Fibroblast of skin of left quadriceps (primary cell): ENCODE measurements at places on chromosomes 2 and 18.

GRCh38 chr2:16123856-16124780 is 183.8 kb downstream of the MYCN start:
- no peak for DNase-seq

GRCh38 chr18:8279346-8279745 is 329.9 kb upstream of the RAB12 start:
- no peak for DNase-seq

DNA sequence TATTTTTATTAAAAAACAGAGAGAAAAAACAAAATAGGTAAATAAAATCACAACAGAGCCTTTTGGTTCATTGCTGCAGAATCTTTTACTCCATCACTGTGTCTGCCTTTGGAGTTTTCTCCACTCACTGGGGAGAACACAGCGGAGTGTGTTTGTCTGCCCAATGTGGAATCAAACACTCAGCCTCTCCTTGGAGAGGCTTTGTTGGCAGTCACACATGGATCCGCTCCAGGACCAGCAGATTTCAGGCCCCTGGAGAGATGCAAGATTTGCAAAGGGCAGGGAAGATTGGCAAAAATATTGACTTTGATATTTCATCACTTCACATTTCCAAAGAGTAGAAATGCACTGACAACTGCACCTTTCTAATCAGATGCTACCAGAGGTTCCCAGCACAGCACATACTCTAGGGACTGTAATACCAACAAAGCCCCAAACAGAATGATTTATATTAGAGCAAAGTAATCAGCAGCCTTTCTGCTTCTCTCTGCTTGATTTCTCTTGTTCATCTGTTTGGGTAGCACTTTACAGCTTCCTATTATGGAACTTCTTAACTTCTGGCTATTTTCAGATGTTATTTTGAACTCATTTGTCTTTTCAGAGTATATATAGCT is 1898.8 kb upstream of the PIK3C3 start:
- no peak for DNase-seq

DNA sequence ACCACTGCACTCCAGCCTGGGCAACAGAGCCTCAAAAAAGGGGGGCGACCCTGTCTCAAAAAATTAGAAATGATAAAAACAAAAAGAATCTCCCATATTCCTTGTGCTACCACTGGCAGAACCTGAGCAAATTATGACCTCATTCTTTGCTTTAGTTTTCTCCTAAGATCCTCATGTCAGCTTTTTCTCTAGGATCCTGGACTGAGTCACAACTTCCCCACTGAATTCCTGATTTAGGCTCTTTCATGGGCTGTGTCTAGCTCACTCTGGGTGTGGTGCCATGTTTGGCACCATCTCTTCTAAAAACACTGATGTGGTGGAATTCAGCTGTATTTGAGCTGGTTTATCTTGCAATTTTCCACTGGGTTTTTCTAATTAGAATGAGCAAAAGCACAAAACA is 37.1 kb downstream of the EXOC6B start:
- DNase-seq = no peak

DNA sequence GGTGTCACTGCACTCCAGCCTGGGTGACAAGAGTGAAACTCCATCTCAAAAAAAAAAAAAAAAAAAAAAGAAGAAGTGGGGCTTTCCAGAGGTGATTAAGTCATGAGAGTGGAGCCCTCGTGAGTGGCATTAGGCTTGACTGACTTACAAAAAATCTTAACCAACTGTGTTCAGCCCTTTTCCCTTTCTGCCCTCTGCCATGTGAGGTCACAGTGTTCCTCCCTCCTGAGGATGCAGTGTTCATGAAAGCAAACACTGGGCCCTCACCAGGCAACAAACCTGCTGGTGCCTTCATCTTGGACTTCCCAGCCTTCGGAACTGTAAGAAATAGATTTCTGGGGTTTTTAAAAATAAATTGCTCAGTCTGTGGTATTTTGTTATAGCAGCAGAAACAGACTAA is 37.0 kb upstream of the METTL21A start:
- DNase-seq = no peak

DNA sequence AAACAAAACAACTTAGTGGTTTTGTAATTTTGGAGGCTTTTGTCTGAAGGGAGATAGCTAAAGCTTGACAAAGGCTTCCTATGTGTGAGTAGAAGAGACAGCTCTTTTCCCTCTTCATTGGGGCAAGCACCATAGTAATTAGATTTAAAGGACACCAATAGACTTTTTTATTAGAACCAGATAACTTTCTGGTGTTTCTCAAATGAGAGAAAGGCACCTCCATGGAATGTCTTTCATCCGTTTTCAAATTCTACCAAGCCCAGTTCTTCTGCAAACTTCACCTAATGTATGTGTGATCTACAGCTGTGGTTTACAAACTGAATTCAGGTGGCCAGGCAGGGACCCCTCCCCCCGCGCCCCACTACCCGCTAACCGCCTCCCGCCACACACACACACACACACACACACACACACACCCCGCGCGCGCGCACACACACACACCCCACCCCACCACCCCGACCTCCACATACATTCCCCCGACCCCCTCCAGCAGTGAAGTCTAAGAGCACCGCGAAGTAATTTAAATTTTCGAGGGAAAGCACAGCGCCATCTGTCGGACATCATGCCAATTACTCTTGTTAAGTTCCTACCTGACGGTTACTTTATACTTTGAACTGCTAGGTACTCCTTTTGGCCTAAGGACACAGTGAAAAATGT is 31.6 kb upstream of the PPP1R1C start:
- no peak for DNase-seq

DNA sequence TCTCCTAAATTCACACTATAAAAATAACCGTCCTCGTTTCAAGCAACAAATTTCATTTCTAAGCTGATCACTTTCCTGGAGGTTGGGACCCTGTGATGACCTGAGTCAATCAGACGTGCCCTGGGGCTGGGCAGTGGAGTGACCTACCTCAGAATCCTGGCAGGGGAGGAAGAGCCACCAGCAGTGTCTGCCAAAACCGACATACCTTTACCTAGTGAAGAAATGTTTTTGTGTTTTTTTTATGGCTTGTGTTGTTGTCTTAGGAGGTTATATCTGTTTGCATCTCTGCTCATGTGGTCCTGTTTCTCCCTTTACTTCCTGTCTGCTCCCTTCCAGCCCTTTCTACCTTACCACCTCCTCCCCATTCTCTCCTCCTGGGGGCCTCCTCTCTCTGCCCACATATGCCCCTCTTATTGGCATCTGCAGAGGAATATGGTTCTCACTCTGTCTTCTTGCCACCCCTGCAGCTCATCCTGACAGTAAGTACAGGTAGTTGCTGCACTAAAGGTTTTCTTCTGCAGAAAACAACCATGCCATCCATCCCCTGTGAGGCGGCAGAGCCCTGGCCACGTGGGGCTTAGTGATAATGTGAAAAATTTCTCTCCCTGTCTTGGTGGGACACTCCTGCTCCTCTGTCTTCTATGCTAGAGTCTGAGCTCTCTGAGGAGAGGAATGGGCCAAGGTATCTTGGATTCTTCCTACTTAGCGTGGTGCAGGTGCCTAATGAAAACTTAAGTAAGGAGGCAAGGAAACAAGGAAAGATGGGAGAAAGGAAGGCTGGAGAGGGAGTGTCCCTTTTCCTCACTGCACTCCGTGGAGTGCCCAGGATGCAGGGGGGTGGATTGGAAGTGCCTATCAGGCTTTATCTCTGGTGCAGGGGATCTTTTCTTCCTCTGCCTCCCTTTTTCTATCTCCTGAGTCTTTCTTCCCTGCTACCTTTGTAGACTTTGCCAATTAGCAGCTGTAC is 15.4 kb downstream of the ACOXL start:
- DNase-seq = no peak

GRCh38 chr2:112493048-112493447 is 11.1 kb downstream of the TTL start:
- no peak for DNase-seq

DNA sequence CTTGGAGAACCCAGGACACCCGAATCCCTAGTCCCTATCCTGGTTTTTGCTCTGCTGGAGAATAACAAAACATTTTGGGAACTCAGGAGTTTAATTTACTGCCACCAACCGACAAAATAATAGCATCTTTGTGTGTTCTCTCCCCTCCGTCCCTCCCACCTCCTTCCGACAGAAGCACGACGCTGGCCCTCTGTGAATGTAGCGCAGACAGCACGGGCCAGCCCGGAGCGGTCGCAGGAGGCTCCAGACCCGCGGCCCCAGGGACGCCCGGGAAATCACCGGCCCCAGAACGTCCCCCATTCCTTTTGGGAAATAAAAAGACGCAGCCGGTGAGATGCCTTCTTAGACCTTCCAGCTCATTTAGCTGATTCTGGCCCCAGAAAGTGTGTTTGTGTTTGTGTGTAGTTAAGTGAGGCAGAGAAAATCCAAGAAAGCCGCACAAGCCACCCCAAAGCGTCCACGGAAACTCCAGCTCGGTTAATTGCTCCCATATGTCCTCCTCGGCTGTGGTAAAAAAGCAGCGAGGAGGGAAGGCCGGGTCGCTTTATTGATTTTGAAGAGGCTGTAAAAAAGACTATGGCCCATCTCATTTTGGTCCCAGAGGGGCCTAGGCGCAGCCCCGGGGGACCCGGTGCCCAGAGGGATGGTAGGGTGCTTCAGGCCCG is 577 bp upstream of the TANC1 start:
- peak; percentile 78 for DNase-seq

- DNase-seq = no peak
Observed at GRCh38 chr2:222315443-222316121, 16.8 kb upstream of the PAX3 start.

DNA sequence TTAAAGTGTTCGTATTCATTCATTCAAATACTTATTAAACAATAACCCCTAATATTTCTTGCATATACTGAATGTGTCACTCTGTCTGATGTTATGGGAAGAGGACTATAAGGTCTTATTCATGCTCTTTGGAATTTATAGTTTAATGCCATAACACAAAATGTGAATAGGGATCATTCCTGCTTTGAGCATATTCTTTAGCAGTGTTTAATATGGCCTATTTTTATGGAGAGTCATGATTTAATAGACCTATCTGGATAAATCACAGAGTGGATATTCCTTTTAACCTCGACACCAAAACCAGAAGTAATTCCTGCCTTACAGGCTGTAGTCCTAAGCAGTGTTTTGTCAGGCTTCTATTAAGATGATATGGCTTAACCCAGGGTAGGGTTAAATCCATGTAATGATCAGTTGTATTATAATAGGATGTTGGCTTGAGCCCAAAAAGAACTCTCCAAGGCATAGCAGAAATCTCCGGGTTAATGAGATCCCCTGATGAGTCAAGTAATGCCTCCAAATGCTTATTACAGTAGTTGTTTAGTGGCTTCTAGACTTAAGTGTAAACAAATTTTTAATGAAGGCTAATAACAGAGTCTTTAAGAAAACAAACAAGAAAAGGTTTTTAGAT is 54.3 kb downstream of the GULP1 start:
- no peak for DNase-seq

DNA sequence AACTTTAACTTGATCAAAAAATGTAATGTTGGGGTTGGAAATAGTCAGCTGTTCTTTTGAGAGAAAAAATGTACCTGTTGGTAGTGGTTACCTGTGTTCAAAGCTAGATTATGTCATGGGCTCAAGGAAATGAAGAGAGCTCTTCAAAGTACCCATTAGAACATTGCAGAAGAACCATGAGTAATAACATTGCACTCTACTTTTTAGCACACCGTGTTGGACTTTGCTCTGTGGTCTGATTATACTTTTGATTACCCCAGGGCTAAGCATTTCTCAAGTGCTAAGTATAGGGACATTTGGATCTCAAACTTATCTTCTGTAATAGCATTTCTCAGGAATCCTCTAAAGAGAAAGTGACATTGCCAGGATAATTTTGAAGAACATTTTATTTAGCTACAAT is 1122.8 kb upstream of the CELF4 start:
- no peak for DNase-seq

- DNase-seq = no peak
Observed at GRCh38 chr2:25132299-25132635, 36.1 kb downstream of the POMC start.

- DNase-seq = no peak
Observed at GRCh38 chr2:198059800-198060199, 255.4 kb downstream of the PLCL1 start.

- no peak for DNase-seq
Observed at GRCh38 chr2:119483395-119483753, 40.9 kb downstream of the SCTR start.

DNA sequence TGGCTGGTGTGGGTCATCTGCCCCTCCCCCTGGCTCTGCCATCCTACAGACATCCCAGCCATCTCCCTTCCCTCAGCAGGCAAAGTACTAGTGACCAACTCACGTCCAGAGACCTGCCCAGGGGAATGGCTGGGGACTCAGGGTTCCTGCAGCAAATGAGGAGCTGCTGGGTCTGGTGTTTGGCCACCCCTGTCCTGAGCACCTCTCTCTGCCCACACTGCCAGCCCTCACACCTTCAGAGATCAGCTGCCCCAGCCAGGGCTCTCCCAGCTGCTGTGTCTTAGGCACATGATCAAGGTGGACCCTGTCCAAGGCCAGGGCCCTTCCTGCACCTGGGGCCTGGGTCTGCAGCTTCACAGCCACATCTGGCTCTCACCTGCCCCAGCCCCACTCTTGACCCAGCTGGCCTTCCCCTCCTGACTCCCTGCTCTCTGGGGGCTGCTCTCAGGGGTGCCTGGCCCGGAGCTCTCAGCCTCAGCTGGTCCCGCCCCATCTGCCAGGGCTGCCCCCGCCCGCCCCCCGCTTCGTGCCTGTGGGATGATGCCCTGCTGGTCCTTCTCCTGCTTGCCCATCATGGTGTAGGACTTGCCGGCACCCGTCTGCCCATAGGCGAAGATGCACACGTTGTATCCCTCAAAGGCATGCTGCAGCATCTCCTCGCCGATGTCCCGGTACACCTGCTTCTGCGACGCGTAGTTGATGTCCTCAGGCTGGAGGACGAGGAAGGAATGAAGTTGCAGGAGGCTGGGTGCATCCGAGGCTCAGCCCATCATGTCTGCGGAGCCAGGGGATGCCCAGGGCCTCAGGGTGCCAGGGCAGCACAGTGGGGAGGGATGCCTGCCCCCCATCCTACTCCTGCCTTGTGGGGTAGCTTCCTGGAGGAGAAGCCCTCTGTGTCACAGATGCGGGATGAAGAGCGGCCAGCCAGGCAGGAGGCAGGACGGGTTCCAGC is 32.2 kb downstream of the KIF1A start:
- no peak for DNase-seq

- DNase-seq = no peak
Observed at GRCh38 chr18:506264-506663, 5.8 kb upstream of the COLEC12 start.

DNA sequence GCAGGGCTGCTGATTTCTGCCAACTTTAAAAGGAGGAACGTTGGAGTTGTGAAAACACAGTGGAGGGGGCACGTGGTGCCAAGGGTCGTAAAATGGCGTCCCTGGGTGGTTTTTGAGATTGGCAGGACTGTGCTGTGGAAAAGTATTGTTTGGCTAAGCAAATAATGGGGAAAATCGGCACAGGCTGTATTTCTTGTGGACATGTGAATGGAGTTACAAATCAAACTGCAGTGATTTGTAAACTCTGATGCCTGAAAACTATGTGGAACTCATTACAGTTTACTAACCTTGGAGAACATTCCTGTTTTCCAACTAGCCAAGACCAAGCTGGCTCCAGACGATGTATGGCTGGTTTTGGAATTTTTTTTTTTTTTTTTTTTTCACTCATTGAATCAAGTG is 68.7 kb downstream of the KCTD1 start:
- peak; percentile 22 for DNase-seq
